ENCODE measurements at places on chromosomes 4 and X.
A peak's percentile ranks its signal among the peaks of the same experiment; 100 is the strongest.

DNA sequence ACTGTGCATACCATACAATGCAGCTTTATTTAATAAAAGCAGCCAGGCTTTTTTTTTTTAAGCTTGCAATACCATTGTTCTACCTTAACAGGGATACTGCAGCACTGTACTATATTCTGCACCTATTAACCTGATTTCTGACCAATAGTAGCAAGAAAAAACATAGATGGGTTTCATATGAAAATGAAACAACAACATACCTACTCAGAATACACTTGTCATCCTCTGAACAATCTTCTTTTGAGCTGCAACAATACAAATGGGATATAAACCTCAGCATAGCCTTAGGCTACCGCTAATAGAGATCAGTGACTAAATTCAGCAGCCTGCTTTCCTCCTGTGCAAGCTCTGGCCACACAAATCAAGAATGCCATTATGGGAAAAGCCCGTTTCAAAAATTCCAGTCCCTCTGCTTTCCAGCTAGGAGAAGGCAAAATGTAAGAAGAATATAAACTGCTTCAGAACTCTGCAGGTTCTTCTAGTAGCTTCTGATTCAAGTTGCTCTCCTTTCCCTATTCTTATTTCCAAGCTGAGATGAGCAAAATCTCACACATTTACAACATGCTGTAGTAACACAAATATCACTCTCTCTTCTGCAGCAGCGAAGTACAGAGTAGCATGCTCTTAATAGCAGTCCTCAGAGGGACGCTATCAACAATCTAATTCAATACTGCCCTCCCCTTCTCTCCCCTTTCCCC lies 143.4 kb downstream of the KLHL13 start:
- DNase-seq = no peak

DNA sequence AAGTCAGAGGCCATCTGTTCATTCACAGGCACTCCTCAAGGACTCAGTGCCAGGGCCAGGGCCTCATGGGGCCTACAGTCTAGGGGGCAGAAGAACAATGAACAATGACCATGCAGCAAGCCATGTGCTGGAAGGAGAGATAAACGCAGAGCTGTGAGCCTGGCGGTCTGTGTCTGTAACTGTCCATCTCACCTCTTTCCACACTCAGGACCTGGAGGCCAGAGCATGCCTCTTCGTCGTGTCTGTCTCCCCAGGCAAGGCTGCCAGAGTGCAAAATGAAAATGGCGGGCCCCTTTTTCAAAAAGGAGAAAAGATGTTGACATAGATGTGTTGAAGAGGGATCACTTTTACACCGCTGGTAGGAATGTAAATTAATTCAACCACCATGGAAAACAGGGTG lies 78.5 kb downstream of the MSX1 start:
- DNase-seq = no peak

DNA sequence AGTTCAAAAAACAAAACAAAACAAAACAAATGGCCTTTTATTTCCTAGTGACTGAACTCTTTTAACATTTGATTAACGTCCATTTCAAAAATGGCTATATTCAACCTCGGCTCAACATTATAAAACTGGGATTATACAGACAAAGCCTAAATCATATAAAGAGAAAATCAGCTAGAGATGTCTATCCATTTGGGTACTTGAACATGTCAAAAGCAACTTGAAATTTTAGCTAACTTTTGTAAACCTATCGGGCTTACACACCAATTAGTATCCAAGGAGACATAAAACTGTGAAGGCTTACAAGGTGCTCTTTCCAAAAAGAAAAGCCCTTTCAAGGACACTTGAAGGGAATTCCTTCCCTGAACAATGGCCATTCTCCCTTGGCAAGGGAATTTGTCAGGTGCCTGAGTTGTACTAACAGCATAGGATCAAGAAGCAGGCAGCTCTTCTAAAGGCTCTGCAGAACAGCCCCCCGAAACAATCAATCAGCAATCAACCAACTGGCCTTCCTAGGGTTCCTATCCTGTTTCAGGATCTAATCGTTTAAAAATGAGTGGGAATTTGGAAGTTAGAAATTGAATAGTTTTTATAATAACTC lies 633.7 kb upstream of the HTR2C start:
- no peak for DNase-seq

DNA sequence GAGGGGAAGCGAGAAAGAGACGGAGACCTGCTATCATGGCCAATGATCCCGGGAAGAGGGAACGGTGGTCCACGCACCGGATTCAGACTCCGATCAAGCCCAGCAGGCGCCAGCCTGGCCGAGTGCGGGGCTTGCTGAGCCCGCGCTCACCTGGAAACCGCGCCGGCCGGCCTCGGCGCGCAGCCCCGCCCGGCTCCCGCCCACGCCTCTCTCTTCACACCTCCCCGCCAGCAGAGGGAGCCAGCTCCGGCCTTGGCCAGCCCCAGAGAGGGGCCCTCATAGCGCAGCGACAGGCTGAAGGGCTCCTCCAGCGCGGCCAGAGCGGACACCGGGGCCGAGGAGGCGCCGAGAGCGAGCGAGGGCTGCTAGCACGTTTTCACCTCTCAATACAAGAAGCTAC lies 36.8 kb upstream of the SPANXN2 start:
- DNase-seq = no peak

DNA sequence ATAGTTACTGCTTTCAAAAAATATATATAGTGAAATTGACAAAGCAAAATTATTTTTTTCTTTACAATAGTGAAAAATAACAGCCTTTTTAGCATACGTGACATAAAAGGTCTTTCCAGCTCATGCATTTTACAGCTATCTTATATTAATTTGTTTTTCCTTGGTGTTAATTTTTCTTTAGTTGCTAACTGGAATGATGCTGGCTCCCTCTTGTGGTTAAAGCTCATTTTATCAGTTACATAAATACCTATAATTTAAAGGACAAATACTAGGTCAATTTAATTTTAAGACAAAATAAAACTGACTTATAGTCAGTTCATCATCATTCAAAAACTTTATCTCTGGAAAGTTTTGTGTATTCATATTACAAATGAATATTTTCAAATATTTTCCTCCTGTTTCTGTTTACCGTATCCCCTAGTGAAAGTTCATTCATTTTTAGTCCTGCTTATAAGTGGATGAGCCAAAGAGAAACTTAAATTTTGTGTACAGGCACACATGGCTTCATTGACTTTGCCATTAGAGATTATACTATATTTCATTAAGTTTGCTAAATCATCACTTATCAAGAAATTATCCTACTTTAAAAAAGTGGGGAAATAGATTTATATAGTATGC lies 9.9 kb upstream of the ANAPC4 start:
- DNase-seq = peak; percentile 27

DNA sequence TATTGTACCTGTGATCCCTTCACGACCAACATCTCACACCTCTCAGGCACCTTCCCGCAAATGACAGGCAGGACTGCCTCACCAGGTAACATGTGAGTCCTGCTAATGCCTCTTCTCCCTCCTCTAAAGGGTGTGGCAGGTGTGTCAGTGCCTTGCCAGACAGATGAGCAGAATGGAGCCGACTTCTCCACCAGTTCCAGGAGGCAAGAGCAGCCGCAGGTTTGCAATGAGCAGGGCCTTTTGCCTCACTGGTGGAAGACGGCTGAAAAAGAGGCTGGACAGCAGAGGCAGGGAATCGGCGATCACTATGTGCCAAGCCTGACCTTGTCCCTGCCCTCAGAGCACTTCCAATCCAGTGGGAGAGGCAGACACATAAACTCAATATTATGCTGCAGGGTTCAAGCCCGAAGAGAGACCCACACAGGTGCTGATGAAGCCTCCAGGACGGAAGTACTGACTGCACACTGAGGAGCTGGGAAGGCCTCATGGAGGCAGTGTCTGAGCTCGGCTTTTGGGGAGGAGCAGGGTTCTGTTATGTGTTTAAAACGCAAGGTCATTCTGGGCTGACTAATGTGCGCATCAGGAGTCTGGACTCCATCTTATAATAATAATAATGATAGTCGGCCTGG lies 57.9 kb downstream of the C4orf50 start:
- DNase-seq = no peak

GRCh38 chr4:42816189-42816879 lies 76.2 kb upstream of the GRXCR1 start:
- DNase-seq = peak; percentile 67

GRCh38 chr4:112094330-112094729 lies 50.9 kb upstream of the FAM241A start:
- no peak for DNase-seq

DNA sequence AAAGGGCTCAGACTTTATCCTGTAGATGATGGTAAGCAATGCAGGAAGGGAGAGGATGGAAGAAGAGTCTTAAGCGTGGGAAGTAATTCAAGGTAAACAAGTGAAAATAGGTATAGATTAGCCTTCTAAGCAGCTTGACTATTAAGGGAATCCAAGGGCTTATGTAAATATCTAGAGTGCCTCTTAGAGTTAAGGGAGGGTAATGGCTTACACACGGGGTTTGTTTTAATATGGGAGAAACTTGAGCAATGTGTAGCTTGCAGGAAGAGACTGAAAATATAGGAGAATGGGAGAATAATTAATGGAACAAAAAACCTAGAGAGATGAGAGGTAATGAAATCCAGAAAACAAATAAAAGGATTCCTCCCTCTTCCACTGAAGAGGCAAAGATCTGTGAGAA lies 12.8 kb upstream of the SAP30 start:
- DNase-seq = no peak

DNA sequence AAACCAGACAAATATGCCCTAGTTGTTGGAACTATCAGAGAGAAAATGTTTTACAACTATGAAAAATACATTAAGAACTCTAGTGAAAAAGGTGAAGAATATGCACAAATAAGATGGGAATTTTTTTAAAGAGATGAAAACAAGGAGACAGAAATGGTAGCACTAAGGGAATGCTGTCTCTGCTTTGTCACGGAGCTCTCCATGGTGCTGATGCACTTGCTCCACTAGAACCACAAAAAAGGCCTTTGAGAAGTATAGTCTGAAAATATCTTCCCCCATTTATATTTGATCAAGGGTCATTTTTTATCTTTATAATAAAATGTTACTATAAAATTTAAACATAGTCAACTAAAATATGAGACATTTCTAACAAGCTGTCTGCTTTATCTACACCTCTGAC lies 1655.5 kb upstream of the AGA start:
- no peak for DNase-seq

- no peak for DNase-seq
These were observed 110.7 kb downstream of the PSAPL1 start for GRCh38 chr4:7323872-7324650.

GRCh38 chrX:108558217-108558616 lies 118.6 kb downstream of the COL4A5 start:
- no peak for DNase-seq
